Chondrocyte (in vitro differentiated cells): ENCODE measurements at places on chromosomes 2 and 18. TPM values are rescaled to one million over a fixed set of nuclear protein-coding genes. Genes with fewer than 3 reads are reported as not detected.

TEX51 gene
- not detected in 3 replicates for total RNA-seq

ZNF514 gene
- total RNA-seq, result 12.1 to 16.3 TPM (median 14.3 TPM) in 3 replicates

DNA sequence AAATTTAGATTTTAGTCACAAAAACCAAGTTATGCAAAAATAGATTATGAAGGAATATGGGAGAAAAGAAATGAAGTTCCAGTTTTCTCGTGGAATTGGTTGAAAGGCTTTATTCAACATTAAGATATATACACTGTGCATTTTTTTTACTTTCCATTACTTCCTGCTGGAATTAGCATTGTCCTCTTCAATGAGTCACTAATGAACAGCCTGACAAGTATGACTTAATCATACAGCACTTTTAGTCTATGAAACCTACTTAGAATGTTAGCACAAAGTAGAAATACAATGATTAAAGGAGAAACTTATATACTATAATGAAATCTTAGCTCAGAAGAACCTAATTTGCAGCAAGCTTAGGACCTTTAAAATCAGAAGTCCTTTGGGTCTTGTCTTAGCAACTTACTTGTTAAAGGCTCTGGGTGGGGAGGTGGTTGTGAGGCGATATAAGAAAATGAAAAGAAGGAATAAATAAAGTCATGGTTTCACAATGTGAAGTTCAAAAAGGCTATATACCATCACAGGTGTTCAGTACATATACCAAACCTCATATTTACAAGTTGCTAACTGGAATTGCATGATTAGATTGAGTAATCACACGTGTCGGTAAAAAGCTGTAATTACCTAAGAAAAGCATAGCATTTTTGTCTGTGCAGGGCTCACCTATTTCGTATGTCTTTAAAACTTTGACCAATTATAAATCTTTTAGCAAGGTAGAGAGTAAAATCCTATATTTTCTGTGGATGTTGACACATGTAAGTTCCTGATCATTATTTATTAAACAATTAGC lies 236.8 kb downstream of the CAMKMT start:
- no peak for DNase-seq

- no peak for DNase-seq
Measured at GRCh38 chr18:62523631-62524439, 1.0 kb downstream of the ZCCHC2 start.

ALKAL2 gene
- total RNA-seq, result 150 to 164 TPM (median 154 TPM) in 3 replicates

TEX44 gene
- not detected in 3 replicates for total RNA-seq

GLI2 gene
- 31.1 to 37.0 TPM (median 36.0 TPM) in 3 replicates for total RNA-seq

- no peak for DNase-seq
Measured at GRCh38 chr18:40673150-40673549, 1281.9 kb upstream of the PIK3C3 start.

PAIP2B gene
- 0.67 to 0.73 TPM (median 0.70 TPM) in 3 replicates for total RNA-seq

DNA sequence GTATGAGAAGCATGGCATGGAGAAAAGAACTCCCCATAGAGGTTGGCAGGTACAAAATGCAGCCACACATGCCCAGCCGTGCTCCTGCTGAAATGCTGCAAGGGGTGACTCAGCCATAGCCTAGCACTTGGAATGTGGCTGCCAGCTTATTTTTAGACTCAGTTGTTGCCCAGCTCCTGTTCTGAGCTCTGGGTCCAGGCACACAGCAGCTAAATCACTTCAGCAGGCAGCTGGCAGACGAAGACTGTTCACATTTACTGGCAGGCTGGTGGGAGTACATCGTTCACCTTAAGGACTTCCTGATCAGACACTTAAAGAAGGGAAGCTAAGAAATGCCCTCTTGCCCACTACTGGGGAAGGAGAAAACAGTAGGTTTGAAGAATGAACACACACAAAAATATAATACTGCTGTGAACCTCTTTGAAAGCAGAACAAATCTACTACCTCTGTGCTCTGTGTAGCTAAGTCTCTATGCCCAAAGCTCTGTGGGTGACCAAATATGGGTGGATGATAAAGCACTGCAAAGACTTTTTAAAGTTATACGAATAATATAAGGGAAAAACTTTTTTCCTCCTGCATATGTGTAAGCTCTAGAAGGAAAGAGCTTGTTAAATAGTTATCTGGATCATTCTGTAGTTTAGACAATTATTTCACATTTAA lies 146.1 kb downstream of the LNPK start:
- no peak for DNase-seq

C2orf72 gene
- 0.12 to 1.3 TPM (median 1.00 TPM) in 3 replicates for total RNA-seq

DNA sequence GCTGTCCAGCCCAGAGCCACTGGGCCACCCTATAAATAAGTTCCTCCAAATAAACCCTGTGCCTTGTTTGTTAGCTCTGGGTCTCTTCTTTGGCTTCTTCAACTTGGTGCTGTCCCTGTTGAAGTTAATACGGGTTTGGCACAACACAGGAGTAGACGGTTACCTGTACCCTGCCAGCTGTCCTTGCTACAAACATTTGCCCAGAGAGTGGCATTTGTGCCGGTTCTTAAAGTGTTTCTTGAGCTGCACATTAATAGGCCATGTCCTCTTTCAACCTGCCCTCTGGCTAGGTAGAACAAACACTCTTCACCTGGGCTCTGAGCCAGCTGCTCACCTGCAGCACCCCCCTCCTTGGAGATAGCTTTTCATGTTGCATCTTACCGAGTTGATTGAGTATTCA lies 139.2 kb downstream of the NEDD4L start:
- DNase-seq, result no peak

NDC80 gene
- total RNA-seq, result 4.8 to 6.5 TPM (median 5.8 TPM) in 3 replicates

GRCh38 chr2:46765045-46765444 lies 150.6 kb downstream of the MCFD2 start:
- no peak for DNase-seq

DNA sequence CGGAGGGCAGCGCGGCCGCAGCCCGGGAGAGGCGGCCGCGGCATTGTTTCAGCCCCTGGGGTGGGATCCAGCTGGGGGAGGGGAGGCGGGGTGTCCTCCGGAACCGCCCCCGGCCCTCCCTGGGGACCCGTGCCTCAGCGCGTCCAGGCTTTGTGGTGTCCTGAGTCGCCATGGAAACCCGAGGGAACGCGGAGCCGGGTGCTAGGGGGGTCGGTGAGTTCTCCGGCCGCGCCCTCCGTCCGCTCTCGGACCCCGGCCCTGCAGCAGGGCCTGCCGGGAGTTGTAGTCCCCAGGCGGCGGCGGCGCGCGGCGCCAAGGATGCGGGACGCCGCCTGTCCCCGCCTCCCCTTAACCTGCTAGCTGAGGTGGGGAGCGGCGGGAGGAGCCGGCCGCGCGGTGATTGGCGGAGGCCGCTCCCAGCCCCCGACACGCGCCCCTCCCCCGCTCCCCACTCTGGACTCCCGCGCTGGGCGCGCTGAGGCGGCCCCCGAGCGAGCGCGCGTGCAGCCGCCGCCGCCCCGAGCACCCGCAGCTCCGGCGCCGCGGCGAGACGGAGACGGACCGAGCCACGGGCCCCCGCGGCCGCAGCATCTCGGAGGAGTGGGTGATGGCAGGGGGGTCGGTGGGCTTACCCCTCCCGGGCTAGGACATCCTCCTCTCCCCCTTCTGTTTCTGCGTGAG lies at the start of gene DPYSL5:
Gene DPYSL5, plus strand, starts transcription at position 478 of the 681 bp plus-strand sequence. CDS start 50,368 bp downstream, outside the sequence.
- DNase-seq, result no peak

LHCGR gene
- not detected in 3 replicates for total RNA-seq

- DNase-seq, result peak; percentile 40
Measured at GRCh38 chr2:9390991-9391390, 32.3 kb downstream of the ITGB1BP1 start.

GRCh38 chr2:24058564-24059271 lies 9.2 kb downstream of the FKBP1B start:
- no peak for DNase-seq

GRCh38 chr2:16765356-16765755 lies 99.7 kb upstream of the CYRIA start:
- DNase-seq, result no peak

DNA sequence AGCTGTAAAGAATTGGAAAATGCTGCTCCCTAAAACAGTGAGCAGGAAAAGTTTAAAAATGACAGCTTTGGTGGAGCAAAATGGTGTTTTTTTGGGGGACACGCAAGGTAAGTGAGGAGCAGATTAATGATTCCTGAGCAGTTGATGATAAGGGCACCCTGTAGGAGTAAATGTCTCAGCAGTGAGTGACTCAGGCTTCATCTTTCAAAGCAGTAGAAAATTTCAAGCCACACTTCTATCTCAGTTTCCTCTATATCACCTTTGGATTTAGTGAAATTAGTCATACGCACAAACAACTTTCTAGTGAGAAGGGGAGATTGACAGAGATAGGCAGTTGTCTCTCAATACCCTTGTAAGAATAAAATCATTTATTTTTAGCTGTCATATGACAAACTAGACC lies 709.0 kb upstream of the FAM98A start:
- no peak for DNase-seq
